ENCODE measurements at places on chromosomes 2 and 18.

- DNase-seq, result no peak
Observed at GRCh38 chr2:23293063-23293462, 91.9 kb upstream of the KLHL29 start.

- no peak for DNase-seq
Observed at GRCh38 chr18:39781565-39781964, 2173.5 kb upstream of the PIK3C3 start.

- DNase-seq, result no peak
Observed at GRCh38 chr2:199707593-199708185, 143.3 kb downstream of the FTCDNL1 start.

DNA sequence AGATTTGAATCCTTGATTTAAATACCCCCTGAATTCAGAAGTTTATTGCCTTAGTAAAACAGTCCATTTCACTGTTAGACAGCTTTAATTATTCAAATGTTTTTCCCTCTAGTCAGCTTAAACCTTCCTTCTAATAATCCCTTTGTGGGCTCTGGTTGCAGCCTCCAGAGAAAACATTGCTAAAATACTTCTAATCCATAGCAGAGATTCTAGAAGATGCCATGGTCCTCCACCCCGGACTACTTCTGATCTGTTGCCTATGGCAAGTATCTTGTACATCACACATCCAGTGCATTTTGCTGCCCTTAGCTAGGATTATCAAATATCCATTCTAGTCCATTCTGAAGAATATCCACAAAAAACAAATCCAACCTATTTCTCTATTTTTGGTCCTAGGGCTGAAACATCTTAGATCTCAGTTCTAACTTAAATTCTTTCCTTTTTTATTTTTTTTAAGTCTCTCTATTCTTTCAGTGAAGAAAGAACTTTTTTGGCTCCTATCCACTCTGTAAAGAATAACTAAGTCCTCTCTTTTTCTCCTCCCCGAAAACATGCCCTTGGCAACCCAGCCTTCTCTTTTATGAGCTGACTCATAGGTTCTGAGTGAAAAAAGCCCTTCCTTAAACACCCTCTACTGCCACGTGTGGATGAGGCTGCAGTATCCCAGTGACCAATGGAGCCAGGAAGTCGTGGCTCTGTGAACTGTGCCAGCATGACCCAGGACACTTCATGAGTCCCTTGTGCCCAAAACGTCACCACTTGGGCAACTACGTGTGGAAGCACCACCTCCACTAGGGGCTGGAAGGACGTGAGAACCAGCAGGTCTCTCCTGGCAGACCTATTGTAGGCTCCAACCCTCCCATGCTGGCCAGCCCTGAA is 349.8 kb downstream of the TNS1 start:
- DNase-seq, result no peak

- no peak for DNase-seq
Observed at GRCh38 chr2:156907806-156908205, 349.7 kb upstream of the GALNT5 start.
